CD4-positive, alpha-beta T cell treated with Interleukin-1 beta for 1 hour (primary cell): ENCODE measurements at places on chromosomes 1 and 21.

DNA sequence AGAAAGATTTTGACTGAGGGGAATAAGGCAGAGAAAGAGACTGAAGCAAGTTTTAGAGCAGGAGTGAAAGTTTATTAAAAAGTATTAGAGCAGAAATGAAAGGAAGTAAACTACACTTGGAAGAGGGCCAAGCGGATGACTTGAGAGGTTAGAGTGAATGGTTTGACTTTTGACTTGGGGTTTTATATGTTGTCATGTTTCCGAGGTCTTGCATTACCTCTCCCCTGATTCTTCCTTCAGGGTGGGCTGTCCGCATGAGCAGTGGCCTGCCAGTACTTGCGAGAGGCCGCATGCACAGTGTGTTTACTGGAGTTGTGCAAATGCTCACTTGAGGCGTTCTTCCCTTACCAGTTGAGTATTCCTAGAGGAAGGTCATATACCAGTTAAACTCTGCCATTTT, 13.0 kb upstream of the DENND2D start:
- DNase-seq, result no peak

- DNase-seq, result no peak
Observed at GRCh38 chr1:221612047-221612777, 129.7 kb downstream of the DUSP10 start.

DNA sequence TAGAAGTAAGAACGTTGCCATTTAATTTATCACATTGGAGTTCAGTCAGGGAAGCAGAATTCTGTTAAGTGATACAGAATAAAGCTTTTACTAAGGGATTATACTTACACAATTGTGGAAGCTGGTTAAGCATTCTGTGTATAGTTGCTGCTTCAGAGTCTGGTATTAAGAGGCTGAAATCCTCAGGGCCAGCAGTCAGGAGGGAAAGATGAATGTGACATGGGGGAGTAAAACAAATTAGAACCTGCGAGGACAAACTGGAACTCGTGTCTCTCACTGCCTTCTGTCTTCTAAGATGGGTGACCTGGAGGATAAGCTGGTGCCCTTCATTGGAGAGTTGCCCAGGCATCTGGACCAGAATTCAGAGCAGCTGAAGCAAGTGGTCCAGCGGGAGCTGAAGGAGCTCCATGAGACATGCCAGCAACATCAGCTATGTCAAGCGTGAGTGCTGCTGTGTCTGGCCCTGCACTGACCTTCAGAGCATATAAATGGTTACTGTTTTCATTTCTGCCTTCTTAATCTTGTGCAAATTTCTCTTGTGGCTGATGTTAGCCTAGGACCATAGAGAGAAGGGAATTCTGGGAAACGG, 23.0 kb downstream of the MARK1 start:
- no peak for DNase-seq

- DNase-seq, result no peak
Observed at GRCh38 chr1:3551290-3551678, 60.0 kb downstream of the MEGF6 start.

DNA sequence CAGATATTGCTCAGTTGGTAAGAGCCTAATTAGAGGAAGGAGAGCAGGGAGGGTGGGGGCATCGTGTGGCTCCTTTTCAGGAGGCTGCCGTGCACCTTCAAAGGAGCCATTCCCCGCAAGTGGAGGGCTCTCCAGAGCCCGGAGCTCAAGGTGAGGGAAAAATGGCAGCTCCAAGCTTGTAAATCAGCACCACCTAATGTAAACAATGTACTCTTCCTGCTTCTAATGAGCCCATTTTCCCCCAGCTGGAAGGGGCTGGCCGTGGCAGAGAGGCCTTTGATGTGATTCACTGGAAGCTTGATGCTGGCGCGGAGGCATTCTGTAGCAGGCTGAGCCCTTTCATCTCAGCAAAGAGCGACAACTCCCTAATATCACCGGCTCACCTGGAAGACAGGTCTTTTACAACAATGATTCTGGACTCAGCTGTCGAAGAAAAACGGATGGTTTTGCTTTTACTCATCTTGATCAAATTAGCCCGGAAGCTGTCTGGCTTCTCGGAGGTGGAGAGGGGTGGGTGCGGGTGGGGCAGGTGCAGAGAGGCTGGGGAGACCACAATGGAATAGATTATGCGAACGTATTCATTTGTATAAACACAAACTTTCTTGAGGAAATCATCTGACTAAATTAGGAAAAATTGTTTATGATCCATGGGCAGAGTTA, 112.5 kb downstream of the RRAGC start:
- no peak for DNase-seq

GRCh38 chr1:11487196-11487751, 8.3 kb downstream of the DISP3 start:
- no peak for DNase-seq

GRCh38 chr21:35149698-35150097, 100.6 kb upstream of the RUNX1 start:
- DNase-seq, result no peak

DNA sequence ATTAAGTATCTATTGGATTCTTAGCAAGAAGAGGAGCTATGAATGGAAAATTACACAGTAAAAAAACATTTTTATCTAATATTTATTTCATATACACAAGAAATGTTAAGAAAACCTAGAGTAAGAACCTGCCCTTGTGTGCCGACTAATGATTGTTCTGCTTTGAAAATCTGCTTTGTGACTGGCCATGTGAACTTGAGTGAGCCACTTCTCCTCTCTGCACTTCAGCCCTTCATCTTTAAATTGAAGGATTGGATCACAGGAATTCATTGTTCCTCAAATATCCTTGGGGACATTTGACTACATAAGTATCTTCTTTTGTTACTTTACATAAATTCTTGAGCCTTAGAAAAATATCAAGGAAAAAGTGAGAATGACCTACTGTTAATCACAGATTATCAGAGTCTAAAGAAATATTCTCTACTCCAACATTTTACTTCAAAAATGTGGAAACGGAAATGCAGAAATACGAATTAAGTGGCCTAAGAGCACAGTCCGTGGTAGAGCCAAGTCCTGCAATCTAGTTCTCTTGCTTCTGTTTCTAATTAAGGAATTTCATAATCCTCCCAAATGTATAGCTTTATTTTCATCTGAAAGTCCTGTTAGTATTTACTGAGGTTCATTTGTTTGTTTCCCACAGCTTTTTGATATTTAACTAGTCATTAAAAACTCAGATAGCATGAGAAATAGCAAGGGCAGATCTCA, 46.3 kb upstream of the SAMSN1 start:
- no peak for DNase-seq

GRCh38 chr1:7454052-7454815, 316.9 kb upstream of the VAMP3 start:
- no peak for DNase-seq

GRCh38 chr1:100323419-100324106, 28.7 kb upstream of the CDC14A start:
- no peak for DNase-seq

GRCh38 chr21:45613396-45613795, 30.1 kb upstream of the PCBP3 start:
- DNase-seq, result no peak

DNA sequence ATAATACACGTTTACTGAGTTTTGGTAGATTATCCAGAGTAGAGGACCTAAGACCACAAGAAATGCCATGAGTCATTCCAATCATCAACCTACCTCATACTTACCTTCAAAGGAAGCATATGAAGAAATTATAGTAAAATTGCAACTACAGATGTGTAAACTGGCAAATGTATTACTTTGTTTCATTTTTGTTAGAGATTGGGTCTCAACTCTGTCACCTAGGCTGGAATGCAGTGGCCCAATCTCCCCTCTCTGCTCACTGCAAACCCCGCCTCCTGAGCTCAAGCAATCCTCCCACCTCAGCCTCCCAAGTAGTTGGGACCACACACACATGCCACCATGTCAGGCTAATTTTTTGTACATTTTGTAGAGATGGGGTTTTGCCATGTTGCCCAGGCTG, 5.2 kb downstream of the TMCO1 start:
- no peak for DNase-seq

- DNase-seq, result no peak
Observed at GRCh38 chr21:41548781-41549180, 40.8 kb upstream of the TMPRSS2 start.

- no peak for DNase-seq
Observed at GRCh38 chr1:169103002-169103401, 3.5 kb upstream of the ATP1B1 start.

GRCh38 chr21:17988102-17988437, 168.9 kb upstream of the C21orf91 start:
- no peak for DNase-seq

DNA sequence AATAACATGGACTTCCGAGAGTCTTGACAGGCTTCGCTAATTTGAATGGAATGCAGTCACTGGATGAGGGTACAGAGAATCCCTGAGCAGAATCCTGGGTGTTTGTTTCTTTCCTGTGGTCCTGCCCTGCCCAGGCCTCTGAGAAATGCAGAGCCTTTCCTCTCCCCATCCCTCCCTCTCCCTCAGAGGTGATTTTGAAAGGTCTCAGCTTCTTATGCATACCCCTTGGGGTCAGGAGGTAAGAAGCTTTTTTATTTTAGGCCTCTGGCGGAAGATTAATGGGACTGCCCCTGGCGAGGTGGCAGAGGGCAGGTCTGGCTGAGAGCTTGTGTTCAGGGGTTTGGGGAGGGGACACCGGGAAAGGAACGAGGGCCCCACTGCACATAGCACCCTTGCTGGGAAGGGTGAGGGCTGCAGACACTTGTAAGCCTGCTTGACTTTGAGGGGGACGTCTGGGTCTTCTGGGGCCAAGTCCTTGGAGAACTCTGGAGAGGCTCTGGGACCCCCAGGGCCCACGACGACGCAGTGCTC, 116.5 kb upstream of the SLC45A1 start:
- no peak for DNase-seq

DNA sequence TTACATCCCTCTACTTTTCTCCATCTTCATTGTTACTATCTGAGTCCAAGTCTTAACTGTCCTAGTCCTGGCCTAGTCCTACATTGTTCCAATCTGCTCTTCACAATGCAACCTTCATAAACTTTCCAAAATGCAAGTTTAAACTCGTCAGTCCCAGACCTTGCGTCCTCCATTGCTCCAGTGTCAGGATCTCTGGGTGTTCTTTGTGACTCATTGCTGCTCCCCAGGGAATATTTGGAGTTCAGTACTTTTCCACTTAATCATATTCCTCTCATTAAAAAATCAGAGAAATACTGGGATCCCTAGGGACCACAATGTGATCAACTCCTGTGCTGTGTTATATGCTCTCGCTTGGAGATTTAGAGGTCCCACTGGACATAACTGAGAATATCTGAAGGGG, 18.0 kb upstream of the KPRP start:
- no peak for DNase-seq

GRCh38 chr1:172545396-172546004, 12.6 kb downstream of the SUCO start:
- DNase-seq, result no peak

DNA sequence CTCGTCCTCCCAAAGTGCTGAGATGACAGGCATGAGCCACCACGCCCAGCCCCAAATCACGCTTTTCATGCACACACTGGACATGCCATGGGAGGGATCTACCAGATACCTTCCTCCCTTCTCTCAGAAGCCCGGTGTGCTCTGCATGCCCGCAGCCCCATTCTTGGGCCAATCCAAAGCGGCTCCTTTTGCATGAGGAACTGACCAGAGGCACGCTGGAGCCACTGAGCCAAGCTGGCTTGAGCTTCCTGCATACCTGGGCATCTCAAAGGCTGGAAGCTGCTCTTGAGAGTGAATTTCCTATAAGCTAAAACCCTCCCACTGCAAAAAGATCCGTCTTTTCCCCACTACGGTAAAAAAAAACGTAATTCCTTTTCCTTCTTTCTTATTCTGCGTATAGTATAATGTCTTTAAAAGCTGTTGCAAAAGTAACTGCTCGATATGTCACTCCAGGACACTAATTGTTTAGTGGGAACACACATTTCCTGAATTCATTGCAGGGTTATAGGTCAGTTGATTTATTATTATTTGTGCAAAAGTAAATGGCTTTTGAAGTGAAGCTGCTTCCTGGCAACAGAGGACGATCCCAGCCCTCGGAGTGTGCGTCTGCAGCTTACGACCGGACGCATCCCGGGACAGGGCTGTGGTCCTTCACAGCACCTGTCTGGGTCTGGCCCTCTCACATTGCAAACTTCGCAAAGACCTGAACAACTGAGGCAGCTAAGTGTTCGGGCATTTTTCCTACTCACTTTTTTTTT, 61.8 kb upstream of the ETS2 start:
- DNase-seq, result no peak

- no peak for DNase-seq
Observed at GRCh38 chr1:48676822-48677221, 99.9 kb downstream of the BEND5 start.
